ELF-1 (cell line): ENCODE measurements at places on chromosomes 3 and 15.

GRCh38 chr3:179175358-179175757, 27.2 kb downstream of the PIK3CA start:
- no peak for DNase-seq

GRCh38 chr3:65967451-65967850, 71.3 kb downstream of the MAGI1 start:
- no peak for DNase-seq

DNA sequence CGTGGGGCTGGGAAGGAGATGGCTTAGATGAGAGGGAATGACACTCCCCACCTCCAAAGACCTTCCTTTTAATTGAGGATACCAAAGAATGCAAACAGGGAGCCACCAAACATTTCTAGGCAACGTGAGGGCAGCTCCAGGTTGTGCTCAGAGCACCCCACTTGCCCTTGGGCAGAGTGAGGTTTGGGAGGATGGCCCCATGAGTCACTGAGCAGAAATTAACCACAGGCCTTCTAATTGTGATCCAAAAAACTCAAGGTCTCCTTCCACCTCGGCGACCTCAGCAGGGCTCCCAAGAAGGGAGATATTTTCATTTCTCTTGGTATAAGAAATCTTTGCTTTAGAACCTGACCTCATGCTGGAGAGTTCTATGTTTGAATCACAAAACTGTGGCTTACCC, 305.0 kb upstream of the TPM1 start:
- DNase-seq, result no peak

GRCh38 chr3:140510303-140510861, 167.5 kb upstream of the TRIM42 start:
- DNase-seq, result peak; percentile 57

DNA sequence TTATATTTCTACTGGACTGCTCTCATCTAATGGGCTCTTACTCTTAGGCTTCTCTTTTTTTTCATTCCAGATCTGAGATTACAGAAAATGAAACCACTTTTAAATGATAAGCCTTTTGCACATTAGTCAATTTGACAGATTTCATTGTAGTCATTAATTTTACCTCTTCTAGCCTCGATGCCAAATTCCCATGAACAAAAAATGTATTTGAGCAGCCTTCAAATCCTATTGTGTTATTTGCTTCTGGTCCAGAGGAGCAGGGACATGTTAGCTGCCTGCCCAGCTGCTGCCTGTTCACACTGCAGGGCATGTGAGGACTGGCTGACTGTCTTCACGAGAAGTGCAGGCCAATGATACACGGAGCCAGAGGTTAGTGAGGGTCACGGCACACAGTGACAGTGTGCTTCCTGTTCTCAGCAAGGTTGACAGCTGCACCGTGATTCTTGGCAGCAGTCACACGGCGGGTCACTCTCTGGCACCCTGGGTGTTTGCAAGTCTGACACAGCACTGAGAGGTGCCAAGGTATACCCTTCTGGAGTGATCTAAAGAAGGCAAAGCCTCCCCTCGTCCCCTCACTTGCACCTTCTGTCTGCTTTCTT, 40.8 kb downstream of the KAT2B start:
- no peak for DNase-seq

GRCh38 chr15:25189551-25189950, 234.8 kb downstream of the SNRPN start:
- DNase-seq, result no peak

DNA sequence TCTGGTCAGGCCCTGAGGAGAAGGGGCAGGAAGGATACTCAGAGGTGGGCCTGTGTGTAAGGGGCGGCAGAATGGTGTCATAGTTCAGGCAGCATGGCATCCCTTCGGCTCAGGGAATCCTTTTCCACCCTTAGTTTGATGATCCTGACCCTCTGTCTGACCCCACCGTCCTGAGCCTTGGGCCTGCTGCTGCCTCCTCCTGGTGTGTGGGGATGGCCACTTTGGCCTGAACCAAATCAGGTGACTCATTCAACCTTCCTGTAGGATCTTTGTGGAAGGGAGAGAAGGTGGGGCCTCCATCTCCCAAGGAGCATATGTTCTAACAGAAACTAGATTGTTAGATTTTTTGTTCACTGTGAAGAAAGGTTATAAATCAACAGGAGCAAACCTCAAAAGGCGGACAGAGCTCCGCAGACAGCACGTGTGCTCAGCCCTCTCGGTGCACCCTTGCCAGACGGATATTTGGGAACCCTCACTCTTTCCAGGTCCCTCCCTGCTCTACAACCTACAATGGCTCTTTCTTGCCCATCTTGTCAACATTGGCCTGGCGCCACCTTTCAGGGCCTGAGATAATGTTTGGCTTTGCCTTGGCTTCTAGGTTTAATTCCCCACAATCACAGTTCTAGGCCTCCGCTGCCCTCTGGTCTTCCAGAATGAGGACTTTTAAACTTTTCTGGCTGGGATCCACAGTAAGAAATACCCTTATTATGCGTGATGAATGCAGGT, 21.7 kb downstream of the THSD4 start:
- DNase-seq, result no peak

DNA sequence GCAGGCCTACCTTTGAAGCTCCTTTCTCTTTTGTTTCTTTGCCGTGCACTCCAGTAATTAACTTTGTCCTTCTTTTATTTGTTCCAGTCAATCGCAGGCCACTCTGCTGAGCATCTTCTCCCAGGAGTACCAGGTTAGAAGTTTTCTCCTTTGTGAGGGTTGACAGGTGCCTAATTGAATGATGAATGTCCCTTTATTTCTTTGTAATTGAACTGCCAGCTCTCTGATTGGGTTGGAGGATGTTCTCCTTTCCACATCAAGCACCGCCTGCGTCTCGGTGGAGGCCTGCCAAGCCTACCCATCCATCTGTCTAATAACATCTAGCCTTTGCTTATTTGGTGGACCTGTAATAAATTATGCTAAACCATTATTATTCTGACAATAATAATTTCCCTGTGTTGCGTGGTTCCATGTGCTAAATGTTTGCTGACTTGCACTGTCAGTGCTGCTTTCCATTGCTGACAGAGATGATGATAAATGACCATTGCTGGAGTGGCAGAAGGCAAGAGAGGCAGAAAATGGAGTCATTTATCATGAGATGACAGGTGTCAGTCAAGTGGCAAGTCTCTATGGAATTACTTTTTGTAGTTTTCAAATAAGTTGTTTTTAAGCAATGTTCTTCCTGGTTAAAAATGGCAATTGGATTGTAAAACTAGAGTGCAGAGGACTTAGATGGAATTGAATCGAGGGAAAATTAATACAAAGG, 64.9 kb downstream of the CDIN1 start:
- peak; percentile 88 for DNase-seq

- DNase-seq, result no peak
Observed at GRCh38 chr15:94312946-94313345, 81.6 kb downstream of the MCTP2 start.

DNA sequence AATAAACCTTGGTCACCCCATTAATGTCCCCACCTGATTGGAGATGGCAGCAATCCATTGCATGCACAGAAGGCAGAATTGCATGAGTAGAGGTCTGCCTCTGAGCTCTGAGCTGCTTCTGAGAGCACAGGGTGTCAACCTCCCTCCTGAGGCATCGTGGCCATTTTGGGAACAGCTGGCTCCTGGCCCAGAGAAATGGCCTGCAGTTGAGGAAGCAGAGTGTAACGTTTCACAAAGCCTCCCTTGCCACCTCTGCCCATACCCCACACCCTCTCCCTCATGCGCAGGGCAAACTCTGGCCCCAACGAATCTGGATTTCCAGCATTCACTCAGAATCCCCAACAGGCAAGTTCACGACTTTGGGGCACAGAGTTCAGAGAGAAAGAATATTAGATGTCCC, 198.9 kb downstream of the ADAMTS9 start:
- no peak for DNase-seq

DNA sequence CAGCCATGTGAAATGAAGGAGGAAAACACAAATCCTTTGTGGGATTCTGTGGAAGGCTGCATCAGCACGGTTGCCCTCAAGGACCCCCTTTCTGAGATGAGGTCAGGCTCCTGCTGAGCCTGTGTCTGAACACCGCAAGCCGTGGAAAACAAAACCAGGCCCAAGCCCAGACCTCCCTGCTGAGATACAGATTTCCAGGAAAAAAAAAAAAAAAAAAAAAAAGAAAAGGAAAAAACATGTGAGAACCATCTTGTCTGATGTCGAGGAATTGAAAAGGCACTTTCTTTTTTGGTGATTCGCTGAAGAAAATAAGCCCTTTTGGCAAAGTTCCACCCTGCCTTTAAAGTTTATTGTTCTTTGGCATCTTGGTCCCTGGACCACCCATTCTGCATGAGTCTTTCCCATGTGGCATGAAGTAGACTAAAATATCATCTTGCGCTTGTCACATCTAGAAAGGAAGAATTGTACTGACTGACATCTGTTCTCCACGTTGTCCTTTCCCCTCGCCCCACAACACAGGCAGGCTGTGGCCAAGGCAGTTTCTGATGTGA, 117.6 kb downstream of the CHST2 start:
- DNase-seq, result no peak

GRCh38 chr15:43134157-43134635, 810 bp downstream of the TMEM62 start:
- no peak for DNase-seq

DNA sequence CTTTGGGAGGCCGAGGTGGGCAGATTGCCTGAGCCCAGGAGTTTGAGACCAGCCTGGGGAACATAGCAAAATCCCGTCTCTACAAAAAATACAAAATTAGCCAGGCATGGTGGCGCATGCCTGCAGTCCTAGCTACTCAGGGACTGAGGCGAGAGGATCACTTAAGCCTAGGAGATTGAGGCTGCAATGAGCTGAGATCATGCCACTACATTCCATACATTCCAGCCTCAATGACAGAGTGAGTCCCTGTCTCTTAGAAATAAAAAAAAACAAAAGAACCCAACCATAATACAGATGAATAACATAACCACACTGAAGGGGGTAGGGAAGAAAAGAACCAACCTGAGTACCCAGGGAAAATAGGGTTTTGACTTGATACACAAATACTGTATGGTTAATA, 19.7 kb upstream of the CGNL1 start:
- peak; percentile 70 for DNase-seq

- DNase-seq, result no peak
Observed at GRCh38 chr3:54800478-54800877, 127.4 kb downstream of the LRTM1 start.

DNA sequence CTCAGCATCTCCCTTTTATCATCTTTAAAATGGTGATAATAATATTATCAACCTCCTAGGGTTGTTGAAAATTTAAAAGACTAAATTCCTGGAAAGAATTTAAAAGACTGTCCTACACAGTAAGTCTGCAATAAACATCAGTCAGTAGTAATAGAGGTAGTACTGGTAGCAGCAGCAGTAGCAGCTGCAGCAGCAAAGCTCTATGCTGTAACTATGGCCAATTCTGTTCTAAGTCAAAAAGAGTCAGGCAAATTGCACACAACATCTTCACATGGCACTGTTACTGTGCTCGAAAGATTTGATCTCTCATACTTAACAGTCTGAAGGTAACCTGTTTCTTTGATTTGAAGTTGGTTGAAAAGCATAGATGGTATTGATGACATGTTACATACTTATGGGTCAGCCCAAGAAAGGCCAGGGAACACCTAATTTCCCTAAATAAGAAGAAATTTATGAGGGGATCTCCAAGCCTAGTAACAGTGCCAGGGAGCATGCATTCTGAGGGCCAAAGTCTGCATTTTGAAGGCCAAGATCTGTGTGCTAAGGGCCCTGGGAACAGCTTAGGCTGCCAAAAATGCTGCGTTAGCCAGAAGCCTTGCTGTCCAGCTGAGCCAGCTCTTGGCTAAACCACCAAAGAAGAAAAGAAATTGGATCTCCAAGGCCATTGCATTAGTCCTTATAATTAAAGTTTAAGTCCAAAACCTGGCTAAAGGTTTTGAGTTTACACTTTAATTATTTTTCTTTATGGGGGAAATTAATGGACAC, 68.2 kb downstream of the SIDT1 start:
- no peak for DNase-seq

DNA sequence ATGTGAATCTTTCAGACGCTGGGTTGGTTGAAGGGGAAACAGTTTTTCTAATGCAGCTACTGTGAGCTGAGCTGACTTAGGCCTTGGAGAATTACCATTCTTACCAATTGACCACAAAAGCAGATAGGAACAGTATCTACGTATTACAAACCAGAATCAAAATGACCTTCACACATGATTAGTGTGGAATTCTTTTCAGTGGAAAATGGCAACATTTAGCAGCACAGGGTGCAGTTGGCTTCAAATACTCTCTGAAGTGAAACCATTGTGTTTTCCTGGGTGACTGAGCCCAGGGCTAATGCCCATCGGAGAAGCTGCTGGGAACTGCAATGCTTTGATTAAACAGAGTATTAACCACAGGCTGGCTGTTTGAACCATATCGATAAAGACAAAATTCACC, 40.2 kb upstream of the GOLGA8J start:
- DNase-seq, result no peak

DNA sequence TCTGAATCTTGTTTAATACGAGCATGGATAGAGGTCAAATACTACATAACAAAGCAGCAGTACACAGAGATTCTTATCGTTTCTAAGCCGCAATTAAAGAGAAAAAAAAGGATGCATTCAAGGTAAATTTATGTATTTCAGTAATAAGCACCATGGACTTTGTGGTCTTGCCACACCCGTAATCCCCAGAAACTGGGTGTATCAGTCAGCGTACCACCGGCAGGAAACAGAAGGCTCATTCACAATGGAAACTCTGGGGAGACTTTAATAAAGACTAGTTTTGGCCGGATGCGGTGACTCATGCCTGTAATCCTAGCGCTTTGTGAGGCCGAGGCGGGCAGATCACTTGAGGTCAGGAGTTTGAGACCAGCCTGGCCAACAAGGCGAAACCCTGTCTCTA, 81.9 kb upstream of the ZNF280D start:
- no peak for DNase-seq

GRCh38 chr3:66018057-66019033, 20.4 kb downstream of the MAGI1 start:
- no peak for DNase-seq

DNA sequence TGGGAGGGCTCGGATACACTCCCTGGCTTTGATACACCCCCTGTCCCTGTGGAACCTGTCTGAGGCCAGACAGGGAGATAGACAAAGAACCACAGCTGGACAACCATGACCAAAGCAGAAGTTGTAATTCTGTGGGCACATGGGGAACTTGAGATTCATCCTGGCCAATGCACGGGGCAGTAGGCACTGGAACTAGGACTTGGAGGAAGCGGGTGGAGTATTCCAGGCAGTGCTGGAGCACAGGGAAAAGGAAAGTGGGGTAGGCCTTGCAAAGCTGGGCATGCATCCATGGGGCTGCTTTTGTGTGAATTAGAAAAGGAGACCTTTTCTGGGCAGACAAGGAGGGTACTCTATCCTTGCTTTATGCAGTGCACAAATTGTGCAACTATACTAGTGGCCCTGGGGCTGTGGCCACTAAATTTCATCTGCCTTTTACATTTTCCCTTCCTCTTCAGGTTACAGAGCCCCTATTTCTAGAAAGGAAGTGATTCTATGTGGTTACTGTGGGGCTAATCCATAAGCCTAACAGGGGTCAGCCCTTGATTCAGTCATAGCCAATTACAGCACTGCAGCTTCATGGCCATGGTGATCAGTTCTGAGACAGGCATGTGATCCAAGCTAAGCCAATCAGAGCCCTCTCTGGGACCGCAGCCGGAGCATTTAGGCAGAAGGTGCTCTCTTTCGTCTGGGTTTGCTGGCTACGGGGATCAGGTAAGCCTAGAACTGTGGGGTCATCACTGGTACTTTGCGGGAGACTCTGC, 21.0 kb downstream of the CRABP1 start:
- no peak for DNase-seq
